ENCODE measurements at places on chromosomes 13 and 19.

- peak; percentile 83 for DNase-seq
These were observed 11.6 kb upstream of the NFIX start for GRCh38 chr19:12983542-12984142.

DNA sequence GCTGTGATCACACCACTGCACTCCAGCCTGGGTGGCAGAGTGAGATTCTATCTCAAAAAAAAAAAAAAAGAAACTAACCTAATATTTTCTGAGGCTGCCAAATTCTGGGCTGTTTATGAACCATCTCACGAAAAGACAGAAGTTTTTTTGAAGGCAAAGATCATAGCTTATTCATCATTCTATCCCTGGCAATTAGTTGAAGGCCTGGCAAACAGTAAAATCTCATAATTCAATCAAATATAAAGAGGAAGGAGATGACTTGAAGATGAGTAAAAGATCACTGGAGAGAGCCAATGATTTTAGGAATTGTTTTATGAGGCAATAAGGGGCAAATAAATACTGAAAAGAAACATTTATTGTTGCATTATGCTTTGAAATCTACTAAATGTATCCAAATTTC lies 216.5 kb downstream of the DCLK1 start:
- no peak for DNase-seq

GRCh38 chr19:7292950-7293761 lies 1.1 kb downstream of the INSR start:
- DNase-seq = peak; percentile 44

DNA sequence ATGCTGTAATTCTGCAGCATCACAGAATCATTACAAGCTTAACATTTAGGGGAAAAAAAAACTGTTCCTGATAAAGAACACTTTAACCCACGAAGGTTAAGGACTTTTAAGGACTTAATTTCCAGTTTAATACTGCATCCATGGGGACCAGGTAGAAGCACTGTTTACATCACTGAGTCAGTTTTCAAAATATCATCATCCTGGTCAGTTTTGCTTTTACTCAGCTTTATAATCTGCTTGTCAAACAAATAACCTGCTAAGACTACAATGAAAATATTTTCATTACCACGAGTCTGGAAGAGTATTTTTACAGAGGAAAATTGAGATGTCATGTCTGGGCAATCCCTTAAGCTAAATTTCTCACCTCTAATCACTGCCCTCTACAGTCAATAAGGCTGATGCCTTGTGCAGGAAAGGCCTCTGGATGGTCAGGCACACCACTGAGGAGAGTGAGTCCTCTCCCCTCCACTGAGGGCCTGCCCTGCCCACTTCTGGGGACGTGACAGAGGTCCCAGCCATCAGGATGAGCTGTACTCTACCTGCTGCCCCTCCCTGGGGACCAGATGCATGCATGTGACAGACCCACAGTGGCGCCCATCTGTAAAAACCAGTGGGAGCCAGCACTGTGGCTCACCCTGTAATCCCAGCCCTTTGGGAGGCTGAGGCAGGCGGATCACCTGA lies 31.0 kb downstream of the FOXO1 start:
- no peak for DNase-seq

GRCh38 chr13:66933994-66934393 lies 296.1 kb downstream of the PCDH9 start:
- no peak for DNase-seq

DNA sequence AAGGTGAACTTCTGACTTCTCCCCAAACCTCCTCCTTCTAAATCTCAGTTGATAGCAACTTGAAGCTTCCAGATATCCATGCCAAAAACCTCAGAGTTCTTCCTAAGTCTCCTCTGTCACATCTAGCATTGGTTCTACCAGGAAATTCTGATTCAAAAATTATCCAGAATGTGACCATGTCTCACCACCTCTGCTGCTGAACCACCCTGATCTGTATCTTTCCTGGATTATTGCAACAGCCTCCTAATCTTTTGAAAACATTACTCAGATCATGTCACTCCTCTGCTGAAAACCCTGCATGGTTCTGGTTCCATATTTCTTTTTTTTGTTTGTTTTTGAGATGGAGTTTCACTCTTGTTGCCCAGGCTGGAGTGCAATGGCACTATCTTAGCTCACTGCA lies 78.7 kb upstream of the TNFSF11 start:
- no peak for DNase-seq

DNA sequence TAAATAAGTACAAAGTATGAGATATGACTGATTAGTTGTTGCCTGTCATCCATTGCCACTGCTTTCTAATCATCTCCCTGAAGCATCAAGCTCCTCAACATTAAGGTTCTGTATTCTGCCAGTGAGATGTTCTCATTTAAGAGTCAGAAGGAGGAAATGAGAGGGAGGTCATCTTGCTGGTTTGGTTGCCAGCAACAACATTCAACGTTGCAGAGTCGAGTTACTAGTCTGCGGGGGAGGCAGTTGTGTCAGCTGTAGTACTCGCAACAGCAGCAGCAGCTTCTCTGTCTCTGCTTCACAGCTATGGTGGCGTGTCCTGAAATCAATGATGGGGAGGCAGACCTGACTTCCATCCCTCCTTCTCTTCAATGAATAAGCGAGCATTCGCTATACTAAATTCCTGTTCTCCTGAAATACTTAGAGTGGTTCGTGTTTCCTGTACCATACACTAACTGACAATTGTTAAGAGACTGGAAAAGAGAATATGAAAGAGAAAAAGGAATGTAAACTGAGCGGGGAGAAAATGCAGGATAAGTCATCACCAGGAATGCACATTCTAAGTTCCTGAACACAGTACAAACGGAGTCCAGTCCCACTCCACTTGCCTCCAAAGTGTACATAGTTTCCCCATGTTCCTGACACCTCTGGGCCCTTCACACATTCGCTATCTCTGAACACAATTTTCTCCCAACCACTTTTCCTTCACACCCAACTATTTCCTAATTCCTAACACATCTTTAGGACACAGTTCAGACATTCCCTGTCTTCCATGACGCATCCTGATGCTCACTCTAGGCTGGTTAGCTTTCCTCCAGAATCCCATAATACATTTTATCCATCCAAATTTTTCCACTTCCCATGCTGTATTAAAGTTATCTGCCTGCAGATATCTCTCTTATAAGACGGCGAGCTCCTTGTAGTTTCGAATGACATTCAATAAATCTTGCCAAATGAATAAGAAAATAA lies 263.0 kb downstream of the KLF12 start:
- no peak for DNase-seq

DNA sequence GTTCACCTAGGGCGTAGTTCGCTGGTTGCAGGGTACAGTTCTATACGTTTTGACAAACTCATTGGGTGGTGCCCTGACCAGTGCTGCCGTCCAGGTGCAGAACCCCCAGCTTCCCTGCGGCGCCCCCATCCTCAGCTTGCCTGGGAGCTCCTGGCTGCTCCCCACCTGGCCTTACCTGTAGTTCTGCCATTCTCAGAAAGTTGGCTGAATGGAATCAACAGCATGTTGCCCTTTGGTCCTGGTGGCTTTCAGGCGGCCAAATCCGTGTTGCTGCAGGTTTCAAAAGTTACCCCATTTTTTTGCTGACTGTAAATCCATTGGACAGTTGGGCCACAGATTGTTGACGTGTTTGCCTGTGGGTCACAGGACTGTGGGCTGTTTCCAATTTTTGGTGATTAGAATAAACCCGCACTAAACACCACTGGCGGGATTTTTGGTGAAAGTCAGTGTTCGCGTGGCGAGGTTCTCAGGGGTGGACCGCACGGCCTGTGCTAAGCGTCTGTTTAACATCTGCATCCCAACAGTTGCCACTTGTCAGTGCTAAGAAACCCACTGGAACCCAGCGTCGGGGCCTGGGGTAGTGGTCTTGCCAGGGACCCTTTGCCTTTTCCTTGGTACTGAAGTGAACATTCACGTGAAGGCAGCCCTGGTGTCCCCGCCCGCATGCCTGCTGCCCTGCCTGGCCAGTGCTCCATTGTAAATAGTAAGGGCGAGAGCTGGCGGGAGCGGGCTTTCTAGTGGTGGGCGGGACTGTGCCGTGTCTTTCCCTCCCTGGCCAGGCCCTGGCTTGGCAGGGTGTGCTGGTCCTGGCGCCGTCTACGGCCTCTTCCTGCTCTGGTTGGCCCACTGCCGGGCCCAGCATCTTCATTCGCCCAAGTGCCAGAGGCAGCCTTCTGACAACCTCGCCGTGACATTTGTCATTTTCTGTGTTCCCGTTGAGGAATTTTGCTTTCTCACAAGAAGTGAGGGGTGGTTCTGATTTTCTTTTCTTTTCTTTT lies 3.3 kb downstream of the DOT1L start:
- no peak for DNase-seq

- DNase-seq = no peak
These were observed 34.5 kb upstream of the FAM216B start for GRCh38 chr13:42746866-42747265.

DNA sequence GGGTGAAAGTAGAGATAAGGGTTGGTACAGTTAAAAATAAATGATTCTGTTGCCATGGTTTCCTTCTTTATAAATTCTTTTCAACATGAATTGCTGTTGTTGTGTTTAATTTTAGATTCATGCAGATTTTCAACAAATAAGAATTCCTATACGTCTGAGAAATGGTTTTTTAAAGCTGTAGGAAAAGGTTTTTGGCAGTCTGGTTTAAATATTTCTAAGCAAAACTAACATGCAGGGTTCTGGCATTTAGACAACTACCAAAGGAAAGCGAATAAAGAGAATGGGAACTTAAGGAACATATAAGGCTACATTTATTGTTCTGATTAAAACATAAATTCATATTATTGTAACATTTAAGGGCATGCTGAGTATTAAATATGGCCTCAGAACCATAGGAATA lies 203.0 kb upstream of the MIR17HG start:
- no peak for DNase-seq

- no peak for DNase-seq
These were observed 166.5 kb upstream of the ZNF507 start for GRCh38 chr19:32178956-32179355.

DNA sequence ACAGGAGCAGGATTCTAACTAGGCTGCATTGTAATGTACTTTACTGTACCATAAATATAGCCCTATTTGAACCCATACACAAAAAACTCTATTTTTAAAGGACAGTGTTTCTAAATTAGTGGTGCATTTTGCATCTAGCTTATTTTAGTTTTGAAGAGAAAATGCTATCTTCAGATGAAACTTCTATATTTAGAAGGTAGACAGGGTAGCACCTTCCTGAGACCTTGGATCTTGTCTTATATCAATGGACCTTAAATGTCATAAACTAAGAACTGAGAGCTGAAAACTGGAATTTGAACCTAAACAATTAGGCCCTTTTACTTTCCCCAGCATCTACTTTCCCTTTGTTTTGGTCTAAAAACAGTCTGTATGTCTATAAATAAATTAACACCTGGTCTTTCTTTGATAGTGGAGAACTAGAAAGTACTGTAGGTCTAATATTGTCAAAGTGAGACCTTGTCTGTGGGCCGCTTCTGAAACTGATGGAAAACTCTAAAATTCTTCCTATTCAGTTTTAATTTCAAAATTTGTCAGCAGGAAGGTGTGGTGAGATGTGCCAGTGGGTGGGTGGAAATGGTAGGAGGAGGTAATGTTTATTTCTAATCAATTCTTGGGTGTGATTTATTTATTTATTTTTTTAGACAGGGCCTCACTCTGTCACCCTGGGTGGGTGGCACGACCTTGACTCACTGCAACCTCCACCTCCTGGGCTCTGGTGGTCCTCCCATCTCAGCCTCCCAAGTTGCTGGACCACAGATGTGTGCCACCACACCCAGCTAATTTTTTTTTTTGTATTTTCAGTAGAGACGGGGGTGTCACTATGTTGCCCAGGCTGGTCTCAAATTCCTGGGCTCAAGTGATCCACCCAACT lies 10.1 kb downstream of the COG3 start:
- DNase-seq = no peak

- no peak for DNase-seq
These were observed 32.5 kb downstream of the ZNF567 start for GRCh38 chr19:36719687-36720556.

DNA sequence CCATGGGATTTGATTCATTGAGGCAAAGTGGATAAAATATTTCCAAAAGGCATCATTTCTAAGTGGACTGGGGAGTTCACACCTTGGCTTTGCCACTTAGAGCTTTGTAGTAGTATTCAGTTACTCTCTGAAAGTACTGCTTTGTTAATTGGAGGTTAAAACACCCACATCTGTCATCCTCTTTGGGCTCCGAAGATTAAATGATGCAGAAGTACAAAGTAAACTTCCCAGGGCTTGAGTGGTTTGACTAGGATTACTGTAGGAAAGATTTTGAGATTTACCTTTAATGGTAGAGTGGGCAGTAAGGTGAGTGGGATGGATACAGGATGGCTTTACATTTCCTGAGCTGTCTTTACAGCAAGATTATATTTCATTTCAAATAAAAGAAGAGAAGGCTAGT lies 42.4 kb downstream of the WASF3 start:
- no peak for DNase-seq

All from GM06990 (cell line).